NCI-H1092 (cell line): ENCODE measurements at places on chromosomes 11 and 22.

DNA sequence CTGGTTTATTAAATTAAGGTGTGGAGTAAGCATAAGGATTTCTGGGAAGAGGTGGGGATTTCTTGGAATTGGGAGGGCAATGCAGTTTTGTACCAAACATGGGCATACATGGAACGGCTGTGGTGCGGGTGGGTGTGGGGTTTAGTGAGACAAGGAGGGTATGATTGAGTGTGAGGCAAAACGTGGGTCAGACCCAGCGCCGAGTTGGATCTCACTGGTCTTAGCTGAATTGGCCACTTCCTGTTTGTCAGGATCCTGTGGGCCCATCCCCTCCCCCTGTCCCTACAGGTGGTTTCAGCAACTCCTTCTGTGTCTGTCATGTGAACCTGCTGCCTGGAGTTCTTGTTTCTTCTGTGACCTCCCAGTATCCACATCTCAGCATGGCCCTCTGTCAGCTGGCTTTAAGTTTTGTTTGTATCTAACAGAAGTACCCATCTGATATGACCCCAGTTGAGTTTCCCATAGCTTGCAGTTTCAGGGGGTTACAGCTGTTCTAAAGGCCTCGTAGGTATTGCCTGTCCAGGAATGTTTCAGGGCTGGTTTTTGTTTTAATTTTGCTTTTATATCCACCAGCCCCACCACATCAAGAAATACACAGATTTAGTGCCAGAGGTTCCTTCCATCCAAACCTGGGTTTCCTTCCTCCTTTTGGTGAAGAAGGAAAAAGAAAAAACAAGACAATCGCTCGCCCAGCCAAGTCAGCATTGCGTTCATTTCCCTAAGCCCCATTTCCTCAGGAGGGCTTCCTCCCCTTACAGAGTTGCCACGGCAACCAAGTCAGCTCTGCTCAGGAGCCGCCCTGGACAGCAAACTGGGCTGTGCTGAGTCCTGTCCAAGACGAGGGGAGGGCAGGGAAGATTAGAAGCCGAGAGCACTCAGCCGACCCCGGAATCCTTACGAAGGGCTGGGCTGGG is 6.0 kb downstream of the APOL1 start:
- no peak for DNase-seq

DNA sequence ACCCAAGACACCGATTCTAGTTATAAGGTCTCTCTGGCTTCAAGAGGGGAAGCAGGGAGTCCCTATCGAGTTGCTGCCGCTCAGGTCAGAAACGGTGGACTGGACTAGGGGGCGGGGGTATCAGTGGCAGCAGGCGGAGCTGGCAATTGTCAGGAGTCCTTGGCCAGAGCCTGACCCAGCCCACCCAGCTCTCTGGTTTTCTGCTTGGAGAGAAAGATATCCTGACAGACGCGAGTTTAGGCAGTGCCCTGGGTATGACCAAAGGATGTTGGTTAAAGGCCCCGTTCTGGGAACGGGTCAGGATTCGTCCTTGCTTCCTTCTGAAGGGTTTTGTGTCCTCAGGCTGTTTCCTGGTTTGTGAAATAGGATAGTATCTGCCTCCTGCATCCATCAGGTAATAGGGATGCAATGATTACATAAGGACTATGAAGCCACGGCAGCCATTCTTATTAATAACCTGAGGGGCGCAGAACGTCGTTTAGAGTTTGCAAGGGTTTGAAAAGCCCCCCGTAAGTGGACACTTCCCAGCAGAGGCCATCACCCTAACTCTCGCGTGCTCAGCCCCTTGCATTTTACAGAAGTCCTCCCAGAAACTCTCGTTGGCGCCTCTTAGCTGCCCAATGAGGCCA is 700 bp upstream of the DEPDC5 start:
- peak; percentile 64 for DNase-seq

DNA sequence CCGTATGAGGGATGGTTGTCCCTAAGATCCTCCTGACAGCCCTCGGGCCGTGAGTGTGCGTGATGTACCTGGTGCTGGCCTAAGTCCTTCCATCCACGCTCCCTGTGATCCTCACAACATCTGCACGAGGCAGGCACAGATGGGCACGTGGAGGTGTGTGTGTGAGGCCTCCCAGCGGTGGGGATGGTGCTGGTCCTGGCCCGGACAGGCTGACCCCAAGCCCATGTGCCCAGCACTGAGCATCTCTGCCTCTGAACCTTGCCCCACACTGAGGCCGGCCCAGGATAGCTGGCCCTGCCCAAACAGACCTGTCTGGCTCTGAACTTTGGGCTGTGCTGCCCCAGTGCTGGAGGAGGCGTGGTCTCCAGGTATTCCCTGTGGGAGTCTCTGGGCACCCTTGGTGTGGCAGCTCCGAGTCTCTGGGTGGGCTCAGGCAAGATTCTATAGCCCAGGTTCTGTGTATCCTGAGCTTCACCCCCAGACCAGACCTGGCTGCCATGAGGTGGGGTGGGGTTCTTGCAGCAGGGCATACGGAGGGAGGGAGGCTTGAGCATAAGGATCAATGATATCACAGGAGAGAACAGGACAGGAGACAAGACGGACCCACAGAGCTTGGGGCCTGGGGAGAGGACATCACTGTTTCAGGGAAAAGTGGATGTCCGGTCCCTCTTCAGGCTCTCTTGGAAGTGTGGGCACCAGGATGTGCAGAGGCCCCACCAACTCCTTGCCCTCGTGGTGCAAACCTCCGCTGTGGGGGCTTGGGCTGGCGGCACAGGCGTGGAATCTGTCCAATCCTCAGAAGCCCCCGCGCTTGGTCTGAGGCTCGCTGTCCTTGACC is 881.8 kb downstream of the BRD1 start:
- no peak for DNase-seq

DNA sequence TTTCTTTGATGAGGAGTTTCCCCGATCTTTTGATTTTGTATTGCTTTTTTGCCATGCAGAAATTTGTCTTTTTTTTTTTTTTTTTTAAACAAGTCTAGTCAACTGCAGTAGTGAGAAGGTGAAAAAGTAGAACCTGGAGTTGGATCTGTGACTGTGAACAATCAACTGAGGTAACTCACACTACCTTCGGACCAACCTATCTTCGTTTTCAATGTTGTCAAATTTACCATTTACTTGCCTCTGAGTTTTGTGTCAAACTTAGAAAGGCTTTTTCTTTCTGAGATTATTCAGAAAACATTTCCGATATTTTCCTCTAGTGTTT is 20.5 kb downstream of the KLHL22 start:
- no peak for DNase-seq

- DNase-seq = no peak
Measured at GRCh38 chr11:34411791-34412190, 26.9 kb upstream of the CAT start.

DNA sequence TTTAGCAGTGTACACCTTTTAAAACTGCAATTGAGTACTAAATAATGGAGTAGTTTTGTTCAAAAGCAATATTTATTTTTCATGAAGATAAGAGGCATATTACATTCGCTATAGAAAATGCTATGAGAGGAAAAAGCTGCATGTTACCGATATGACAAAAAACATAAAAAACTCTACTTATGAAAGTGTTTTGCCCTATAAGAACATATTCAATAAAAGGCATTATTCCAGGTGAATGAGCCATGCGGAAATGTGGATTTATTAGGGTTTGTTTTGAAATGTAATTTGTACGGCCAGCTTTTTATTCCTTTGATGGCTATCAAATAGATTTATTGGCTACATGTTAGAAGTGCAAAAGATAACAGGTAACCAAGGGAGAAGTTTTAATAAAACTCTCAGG is 129.3 kb upstream of the DDI1 start:
- no peak for DNase-seq

DNA sequence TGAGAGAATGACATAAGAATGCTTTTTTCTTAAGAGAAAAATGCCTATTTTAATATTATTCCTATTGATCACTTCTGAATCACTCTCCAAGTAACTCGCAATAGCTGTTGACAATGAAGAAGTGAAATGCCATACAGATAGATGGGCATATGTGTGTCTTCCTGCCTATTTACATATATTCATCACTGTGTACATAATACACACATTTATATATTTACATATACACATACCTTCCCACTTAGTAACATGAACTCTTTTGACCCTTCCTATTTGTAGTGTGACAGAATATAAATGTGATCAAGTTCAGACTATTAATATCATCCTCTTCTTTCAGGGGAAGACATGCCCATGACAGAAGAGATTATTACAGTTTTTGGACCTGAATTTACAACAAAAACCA is 756.7 kb downstream of the DLG2 start:
- no peak for DNase-seq

DNA sequence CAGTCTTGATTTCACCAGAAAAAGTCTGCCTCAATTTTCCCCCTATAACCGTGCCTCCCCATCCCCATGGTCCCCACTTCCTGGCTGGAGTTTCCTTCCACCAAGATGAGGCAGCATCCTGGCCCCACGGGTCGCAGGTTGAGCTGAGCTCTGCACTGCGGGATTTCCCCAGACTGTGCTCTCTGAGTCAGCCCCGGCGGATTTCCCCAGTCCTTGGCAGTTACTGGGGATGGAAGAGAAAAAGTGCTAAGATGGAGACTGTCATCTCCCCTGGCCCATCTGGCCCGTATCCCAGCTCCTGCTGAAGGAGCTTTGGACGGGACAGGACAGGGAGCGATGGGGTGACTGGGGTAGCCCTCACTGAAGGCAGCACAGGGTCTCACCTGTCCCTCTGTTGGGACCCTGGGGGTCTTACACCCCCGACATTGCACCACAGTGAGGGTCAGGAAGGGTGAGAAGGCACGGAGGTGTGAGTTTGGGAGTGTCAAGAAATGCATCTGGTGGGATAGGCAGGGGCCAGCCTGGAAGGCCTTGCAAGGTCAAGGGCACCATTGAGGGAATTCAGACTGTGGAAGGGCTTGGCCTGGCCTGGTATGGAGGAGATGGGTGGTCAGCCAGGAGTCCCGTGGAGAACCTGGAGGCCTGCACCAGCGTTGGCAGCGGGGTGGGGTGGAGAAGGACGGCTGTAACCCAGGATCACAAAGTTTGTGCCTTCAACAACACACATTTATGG is 36.5 kb downstream of the NADSYN1 start:
- no peak for DNase-seq
